ENCODE measurements at places on chromosomes 2 and 18. TPM values are rescaled to one million over a fixed set of nuclear protein-coding genes. Genes with fewer than 3 reads are reported as not detected.

Gene CCDC85A
- total RNA-seq, result 2.0 TPM

Gene FLACC1
- total RNA-seq, result 0.54 TPM

Gene KCNK3
- total RNA-seq, result not detected

Gene TMEM163
- total RNA-seq, result not detected

Gene FOSL2
- 118 TPM for total RNA-seq

Gene SP100
- total RNA-seq, result 73.0 TPM

Gene SP9
- total RNA-seq, result not detected

Gene TRIM43
- total RNA-seq, result 0.33 TPM

Gene CRYGC
- total RNA-seq, result not detected

Gene PLEKHH2
- 1.8 TPM for total RNA-seq

Gene ACKR3
- total RNA-seq, result 202 TPM

Gene AMMECR1L
- 22.0 TPM for total RNA-seq

Gene HRH4
- total RNA-seq, result not detected

Gene AKAIN1
- total RNA-seq, result not detected

Gene ATP6V1C2
- not detected for total RNA-seq

Gene GPR45
- not detected for total RNA-seq

Gene SP3
- total RNA-seq, result 147 TPM

Gene ANKRD30BL
- not detected for total RNA-seq

Gene SERPINB12
- not detected for total RNA-seq

Gene RGPD8
- 8.2 TPM for total RNA-seq

Gene LINC00305
- not detected for total RNA-seq

Gene C2orf74
- 6.8 TPM for total RNA-seq

Gene RPRM
- total RNA-seq, result not detected

Gene INPP1
- 6.5 TPM for total RNA-seq

Gene MARCO
- not detected for total RNA-seq

Gene SPTBN1
- 600 TPM for total RNA-seq

Gene SATB2
- total RNA-seq, result 0.22 TPM

Gene REG1B
- not detected for total RNA-seq

Gene UXS1
- total RNA-seq, result 23.6 TPM

Gene FEV
- total RNA-seq, result not detected

Gene POTEI
- not detected for total RNA-seq

Gene ANKRD30B
- under 0.01 TPM for total RNA-seq

Gene DTNA
- 0.39 TPM for total RNA-seq

Gene RESP18
- not detected for total RNA-seq
